RWPE1 (cell line): ENCODE measurements at places on chromosomes 3 and 15.

DNA sequence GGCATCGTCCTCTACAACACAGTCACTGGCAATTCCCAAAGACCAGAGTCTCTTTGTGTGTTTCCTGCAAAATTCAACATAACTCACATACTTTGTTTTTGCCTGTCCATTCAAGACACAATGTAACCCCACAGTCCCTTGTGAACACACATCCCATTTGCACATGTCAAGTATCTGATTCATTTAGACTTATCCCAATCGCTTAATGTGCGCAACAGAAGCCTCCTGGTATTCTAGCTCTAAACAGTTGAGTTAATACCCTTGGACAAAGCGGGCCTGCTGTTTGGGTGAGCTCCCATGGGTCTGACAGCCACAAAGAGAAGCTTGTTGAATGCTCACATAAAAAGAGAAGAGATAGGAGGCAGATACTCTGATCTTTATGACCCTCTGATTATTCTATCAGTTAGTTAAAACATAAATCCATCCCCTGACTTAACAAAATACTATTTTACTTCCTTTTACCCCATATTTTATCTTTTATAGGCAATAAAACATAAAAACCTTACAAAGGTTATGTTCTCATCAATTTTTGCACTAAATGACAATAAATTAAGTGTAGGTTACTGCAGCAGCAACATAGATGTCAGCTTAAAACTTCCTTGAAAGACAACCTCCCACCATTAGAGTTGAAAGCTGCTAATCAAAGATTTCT lies 79.4 kb downstream of the ANXA2 start:
- no peak for DNase-seq

DNA sequence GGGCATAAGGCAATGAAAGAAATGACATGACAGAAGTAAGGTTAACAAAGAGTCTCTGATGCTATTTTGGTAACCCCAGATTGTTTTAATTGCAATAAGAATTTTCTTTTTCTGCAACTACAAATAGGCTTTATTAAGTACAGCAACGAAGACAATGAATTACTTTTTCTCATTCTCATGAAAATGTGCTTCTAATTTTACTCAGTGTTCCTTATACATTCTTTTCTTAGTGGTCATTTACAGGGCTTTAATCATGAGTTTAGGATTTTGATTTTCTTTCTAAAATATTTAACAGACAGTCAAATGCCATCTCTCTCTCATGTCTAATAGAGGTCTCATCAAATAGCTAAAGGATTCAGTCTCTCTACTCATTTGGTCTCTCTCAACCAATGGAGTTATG lies 452.1 kb downstream of the RAP2B start:
- DNase-seq: no peak

DNA sequence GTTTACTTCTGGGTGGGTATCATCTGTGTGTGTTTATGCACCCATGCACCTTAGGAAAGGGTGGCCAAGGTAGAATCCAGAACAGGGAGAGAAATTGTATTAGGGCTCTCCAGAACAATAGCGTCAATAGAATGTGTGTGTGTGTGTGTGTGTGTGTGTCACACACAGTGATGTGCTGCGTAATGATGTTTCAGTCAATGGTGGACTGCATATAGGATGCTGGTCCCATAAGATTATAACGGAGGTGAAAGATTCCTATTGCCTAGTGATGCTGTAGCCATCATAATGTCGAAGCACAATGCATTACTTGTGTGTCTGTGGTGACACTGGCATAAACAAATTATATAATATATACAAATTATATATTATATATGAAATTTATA lies 69.3 kb upstream of the PRR23C start:
- DNase-seq: no peak

GRCh38 chr3:80771085-80771484 lies 990.4 kb downstream of the GBE1 start:
- no peak for DNase-seq

GRCh38 chr3:98596541-98597500 lies 3.4 kb upstream of the CPOX start:
- peak; percentile 32 for DNase-seq

DNA sequence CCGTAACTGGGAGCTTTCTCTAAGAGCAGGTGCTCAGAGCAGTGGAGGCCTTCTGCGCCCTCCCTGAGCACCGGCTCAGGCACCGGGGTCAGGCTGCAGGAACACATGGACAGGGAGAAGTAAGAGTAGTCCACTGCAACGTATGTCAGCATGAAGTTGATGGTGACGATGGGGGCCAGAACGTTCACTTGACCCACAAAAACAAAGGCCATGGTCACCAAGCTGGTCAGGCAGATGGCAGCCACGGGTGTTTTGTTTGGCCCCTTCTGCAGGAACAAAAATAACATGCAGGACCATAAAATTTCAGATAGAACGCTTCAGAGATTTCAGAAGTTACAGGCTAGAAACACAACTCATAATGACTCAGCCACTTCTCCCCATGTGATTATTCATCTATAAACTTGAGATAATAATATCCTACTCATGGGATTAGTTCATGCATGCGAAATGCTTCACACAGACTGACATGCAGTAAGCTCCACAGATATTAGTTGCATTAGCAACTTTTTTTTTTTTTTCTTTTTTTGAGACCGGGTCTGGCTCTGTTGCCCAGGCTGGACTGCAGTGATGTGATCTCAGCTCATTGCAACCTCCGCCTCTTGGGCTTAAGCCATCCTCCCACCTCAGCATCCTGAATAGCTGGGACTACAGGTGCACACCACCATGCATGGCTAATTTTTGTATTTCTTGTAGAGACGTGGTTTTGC lies 52.2 kb upstream of the HEG1 start:
- peak; percentile 71 for DNase-seq

DNA sequence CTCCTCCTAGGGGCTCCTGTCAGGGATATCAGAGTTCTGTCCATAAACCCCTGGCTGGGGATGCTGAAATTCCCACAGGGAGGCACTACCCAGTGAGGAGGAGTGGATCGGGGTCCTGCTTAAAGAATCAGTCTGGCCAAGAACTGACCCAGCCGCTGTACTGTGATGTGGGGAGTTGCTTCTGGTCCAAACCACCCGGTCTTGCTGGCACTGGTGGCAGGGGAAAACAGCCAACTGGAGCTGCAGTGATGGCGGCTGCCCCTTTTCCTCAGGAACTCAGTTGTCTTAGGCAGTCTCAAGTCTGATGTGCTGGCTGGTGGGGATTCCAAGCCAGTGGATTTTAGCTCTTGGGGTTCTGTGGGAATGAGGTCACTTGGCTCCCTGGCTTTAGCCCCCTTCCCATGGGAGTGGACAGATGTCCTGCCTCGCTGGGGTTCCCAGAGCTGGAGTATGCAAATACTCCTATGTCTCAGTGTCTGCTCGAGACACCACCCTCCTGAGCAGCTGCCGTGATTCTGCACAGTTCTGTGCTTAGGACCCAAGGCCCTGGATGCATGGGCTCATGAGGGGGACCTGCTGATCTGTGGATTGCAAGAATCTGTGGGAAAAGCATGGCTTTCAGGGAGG lies 97.1 kb downstream of the SLC25A26 start:
- no peak for DNase-seq

GRCh38 chr3:100106094-100106493 lies 8.2 kb downstream of the FILIP1L start:
- DNase-seq: peak; percentile 26

GRCh38 chr3:111418391-111418790 lies 123.6 kb upstream of the CD96 start:
- DNase-seq: no peak

DNA sequence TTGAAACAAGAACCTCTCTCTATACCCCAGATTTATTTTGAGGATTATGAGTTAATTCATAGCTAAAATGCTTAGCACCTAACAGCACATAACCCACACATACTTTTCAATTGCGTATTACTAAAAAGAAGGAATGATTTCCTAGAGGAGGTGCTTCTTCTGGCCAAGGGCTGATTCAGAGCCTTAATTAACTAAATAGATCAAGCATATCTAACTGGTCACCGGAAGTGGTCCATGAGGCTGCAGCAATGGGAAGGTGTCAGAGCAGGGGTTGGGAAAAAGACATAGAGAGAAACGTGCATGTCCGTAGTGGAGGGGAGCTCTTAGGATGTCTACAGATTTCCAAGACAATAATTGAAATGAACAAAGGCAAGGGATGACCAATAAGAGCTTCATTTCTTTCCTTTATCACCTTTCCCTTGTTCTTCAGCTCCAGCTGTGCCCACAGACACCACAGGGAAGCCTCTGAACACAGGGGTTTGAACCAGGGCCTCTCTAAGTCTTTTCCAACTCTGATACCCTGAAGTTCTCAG lies 467 bp downstream of the HGD start:
- no peak for DNase-seq

- DNase-seq: no peak
These were observed 81.9 kb downstream of the NUP210 start for GRCh38 chr3:13338231-13338630.

GRCh38 chr3:38853011-38853410 lies 37.0 kb upstream of the SCN10A start:
- DNase-seq: no peak

DNA sequence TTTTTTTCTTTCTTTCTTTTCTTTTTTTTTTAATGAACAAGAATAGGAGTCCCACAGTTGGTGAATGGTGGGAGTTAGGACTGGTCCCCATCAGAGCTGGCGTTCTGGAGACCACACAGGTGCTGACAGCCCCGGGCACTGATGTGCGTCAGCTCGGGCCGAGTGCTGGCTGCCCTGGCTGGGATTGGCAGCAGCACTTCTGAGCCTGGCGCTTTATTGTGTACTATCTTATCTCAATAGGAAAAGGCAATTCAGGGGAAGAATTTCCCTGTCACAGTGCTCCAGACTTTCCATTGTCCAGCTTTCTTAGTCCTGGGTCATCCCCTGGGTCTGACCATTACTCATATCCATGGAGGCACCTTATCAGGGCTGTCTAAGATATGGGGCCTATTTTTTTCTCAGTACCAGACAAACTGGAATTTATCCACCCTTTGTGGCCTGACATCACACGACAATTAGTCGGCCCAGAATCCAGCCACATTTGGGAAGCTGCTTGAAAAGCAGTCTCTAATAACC lies 54.1 kb downstream of the TMEM44 start:
- DNase-seq: no peak

GRCh38 chr3:126570103-126570541 lies 11.4 kb upstream of the C3orf22 start:
- no peak for DNase-seq

GRCh38 chr3:156553705-156554356 lies 1.1 kb downstream of the SSR3 start:
- DNase-seq: no peak

DNA sequence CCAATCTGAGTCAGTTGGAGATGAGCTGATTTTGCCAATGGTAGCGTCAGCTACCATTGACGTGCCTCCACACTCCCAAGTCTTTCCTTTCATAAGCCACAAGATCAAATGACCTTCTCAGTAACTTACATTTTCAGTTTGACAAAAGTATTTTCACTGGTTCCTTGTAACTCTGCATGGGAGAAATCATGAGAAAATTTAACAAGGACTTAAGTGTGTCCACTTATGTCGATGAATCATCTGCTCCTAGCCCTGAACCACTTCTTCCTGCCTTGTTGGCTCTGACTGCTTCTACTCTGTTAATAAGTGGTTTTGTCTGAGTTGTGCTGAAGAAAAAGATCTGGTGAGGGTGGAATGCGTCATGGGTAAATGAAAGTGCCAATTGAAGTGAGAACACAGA lies 101.2 kb downstream of the NFKBIZ start:
- no peak for DNase-seq

DNA sequence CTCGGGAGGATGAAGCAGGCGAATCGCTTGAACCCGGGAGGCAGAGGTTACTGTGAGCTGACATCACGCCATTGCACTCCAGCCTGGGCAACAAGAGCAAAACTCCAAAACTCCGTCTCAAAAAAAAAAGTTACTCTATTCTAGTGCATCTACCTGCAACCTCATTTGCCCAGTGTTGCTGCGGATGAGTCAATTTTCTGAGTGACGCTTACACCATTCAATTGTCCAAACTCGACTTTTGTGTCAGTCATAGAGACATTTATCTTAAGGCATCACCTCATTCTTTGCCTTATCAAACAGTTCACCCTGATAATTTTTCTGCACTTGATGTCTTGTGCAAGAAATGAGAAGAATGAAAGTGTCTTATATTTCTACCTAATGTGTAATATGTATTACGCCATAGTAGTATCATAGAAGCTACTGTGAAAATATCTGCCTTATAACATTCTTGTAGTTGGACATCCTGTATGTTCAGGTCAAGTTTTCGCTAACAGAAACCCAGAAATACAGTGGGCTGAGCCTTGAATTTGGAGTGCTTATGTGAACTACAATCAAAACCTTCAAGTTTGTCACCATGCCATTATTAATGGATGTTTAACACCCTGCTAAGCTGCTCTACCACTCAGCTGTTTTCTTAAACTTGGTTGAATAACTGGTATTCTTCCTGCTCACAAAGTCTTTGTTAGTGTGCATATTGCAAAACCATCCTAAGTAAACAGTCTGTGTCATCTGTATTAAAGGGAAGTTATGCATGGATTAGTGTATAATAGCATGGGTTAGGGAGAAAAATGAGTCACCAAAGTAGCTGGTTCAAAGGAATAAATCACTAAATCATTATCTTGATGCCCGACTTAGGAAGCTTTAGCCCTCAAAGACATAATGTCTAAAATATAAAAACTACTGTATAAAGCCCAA lies 531.0 kb upstream of the NR2F2 start:
- DNase-seq: peak; percentile 86

GRCh38 chr3:172204716-172205115 lies 165.3 kb downstream of the FNDC3B start:
- DNase-seq: no peak

GRCh38 chr3:130849091-130849552 lies 44.8 kb upstream of the ATP2C1 start:
- no peak for DNase-seq

DNA sequence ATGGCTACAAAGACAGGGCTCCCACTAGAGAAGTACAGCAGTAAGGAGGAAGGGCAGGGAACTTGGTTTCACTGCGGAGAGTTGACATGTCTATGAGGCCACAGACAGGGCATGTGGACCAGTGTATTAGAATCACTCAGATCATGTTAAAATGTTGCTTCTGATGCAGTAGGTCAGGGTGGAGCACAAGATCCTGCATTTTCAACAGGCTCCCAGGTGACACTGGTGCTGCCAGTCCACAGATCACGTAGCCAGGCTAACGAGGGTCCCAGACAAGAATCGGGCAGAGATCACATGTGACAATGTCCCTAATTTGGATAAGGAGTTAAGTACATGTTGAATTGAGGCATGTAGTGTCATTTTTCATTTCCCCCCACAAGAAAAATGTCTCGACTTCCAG lies 73.6 kb downstream of the SPSB4 start:
- no peak for DNase-seq

- peak; percentile 77 for DNase-seq
These were observed 36.1 kb downstream of the PTH1R start for GRCh38 chr3:46913644-46914043.

GRCh38 chr3:37135561-37135960 lies 38.8 kb downstream of the LRRFIP2 start:
- no peak for DNase-seq
